ENCODE measurements at places on chromosomes 1 and 21.

DNA sequence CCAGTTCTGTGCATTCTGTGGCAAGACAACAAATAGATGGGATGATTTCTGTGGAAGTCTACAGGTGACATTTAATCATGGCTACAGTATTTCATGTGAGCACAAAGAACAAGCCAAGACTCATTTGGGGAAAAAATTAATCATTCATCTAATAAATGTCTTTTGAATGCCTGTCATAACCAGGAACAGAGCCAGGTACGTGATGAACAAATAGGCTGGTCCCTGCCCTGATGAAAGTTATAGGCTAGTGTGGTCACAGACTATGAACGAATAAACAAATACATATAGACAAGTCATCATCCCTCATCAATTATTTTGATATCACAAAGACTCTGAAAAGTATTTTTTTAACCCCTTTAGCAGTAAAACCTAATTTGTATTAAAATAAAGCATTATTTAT is 226.4 kb upstream of the RRP15 start:
- DNase-seq = no peak

GRCh38 chr1:7558921-7559869 is 211.9 kb upstream of the VAMP3 start:
- no peak for DNase-seq

GRCh38 chr1:223039990-223040389 is 103.1 kb downstream of the TLR5 start:
- no peak for DNase-seq

GRCh38 chr1:222161676-222162075 is 386.2 kb downstream of the HHIPL2 start:
- DNase-seq = no peak

GRCh38 chr1:100538913-100539835 is 1.2 kb downstream of the GPR88 start:
- DNase-seq = peak; percentile 8

GRCh38 chr1:16677552-16678431 is 11.0 kb upstream of the RNU1-3 start:
- peak; percentile 71 for DNase-seq

- DNase-seq = no peak
These were observed 17.4 kb downstream of the WDR4 start for GRCh38 chr21:42861848-42862400.

DNA sequence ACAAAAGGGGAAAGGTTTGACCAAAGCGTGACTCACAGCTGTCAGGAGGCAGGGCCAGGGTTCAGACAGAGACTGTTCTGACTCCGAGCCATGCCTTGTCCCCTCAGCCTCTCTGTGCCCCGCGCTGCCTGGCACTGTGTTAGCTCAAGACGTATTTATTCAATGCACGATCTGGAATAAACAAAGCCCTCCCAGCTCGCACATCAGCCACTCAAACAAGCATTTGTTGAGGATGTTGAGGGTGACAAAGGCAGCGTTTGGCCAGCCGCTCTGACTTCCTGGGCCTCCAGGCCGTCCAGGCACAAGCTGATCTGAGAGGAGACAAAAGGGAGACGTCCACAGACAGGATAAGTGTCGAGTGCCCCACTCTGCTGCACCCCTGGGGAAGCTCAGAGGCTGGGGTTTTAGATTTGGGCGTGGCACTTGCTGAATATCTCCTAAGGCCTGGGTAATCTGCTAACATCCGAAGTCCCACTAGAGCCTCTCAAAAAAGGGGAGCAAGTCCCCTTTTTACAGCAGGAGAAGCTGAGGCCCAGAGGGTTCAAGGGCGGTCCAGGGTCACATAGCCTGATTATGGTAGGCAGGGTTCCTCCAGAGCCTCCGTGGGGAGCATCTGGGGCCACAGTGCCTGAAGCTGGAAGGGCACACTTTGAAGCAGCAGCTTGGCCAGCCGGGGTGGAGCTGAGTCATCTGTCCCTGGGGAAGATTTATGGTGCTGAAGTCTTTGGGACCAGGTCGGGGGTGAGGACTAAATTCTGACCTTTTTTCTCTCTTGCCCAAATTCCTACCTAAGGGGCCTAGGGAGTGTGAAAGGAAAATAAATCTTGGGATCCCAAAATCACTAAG is 95.9 kb downstream of the SPSB1 start:
- DNase-seq = peak; percentile 57

- DNase-seq = peak; percentile 83
These were observed 30.4 kb upstream of the PDE4B start for GRCh38 chr1:65762081-65762862.

GRCh38 chr1:2330519-2331199 is 60.7 kb downstream of the MORN1 start:
- peak; percentile 96 for DNase-seq

DNA sequence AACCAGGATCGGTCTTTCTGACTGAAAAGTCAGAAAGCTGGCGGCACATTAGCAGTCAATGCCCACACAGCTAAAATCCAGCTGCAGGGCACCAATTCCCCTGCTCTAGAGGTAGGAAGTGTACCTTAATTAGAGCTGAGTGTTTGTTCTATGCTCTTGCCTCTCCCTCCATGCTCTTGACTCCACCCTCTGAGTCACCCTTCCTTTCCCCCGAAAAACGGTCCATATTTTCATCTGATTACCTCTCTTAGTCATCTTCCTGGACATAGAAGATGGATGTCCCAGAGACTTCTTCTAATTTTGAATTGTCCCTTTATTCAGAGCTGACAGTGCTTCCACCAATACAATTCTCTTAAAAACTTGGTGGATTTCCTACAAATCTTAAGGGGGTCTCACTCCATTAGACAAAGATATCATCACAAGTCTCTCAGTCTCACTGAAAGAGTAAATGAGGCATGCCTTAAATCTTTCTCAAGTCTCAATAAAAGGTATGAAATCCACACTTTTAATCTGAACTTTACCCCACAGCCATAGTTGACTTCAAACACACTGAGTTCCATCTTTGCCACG is 44.1 kb upstream of the SLC19A1 start:
- no peak for DNase-seq

DNA sequence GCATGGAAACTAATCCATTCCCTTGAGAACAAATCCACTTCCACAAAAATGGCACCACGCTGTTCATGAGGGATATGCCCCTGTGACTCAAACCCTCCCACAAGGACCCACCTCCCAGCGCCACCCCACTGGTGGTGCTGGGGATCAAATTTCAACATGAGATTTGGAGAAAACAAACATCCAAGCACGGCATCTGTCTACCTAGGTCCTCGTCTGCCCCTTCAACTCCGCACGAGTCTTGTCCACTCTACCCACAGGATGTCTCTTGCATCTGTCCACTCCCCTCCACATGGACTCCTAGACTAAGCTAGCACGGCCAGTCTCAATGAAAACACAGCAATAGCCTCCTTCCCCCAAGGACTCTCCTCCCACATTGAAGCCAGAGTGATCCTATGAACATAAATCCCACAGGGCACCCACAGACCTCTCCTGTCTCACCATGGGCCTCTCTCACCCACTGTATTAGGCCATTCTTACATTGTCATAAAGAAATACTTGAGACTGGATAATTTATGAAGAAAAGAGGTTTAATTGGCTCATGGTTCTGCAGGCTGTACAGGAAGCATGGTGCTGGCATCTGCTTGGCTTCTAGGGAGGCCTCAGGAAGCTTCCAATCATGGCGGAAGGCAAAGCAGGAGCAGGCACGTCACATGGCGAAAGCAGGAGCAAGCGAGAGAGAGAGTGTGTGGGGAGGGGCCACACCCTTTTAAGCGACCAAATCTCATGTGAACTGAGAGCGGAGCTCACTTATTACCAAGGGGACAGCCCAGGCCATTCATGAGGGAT is 101.4 kb downstream of the TOMM20 start:
- no peak for DNase-seq

GRCh38 chr1:39539252-39539790 is 37.3 kb downstream of the PABPC4 start:
- peak; percentile 81 for DNase-seq

DNA sequence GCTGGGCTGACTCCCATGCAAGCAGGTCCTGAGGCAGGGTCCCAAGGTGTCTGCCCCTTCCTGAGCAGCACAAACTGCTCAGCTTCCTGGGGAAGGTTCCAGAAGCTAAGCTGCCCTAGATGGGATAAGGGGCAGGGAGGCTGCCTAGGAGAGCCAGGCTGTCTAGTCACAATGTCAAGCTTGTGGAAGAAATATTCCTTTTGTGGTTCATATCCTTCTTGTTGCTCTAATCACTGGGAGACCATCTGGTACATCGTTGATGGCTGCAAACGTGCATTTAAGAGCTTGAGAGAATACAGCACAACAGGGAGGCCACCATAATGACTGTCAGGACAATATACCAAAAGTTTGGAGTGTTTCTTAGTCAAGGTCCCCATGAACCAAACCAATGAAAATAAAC is 67.4 kb downstream of the SLC16A1 start:
- no peak for DNase-seq

GRCh38 chr1:195434566-195435203 is 1173.6 kb downstream of the KCNT2 start:
- no peak for DNase-seq

GRCh38 chr1:1380860-1381259 is 5.9 kb upstream of the AURKAIP1 start:
- DNase-seq = no peak

- DNase-seq = no peak
These were observed at the start of gene SLAMF6 for GRCh38 chr1:160522622-160523345. Gene SLAMF6, minus strand, starts transcription at chr1:160523255. Its CDS starts 63 bp downstream, at chr1:160523192.
